PC-3 (cell line): ENCODE measurements at places on chromosomes 16 and 17. TPM values are rescaled to one million over a fixed set of nuclear protein-coding genes. Genes with fewer than 3 reads are reported as not detected.
A peak's percentile ranks its signal among the peaks of the same experiment; 100 is the strongest.

DNA sequence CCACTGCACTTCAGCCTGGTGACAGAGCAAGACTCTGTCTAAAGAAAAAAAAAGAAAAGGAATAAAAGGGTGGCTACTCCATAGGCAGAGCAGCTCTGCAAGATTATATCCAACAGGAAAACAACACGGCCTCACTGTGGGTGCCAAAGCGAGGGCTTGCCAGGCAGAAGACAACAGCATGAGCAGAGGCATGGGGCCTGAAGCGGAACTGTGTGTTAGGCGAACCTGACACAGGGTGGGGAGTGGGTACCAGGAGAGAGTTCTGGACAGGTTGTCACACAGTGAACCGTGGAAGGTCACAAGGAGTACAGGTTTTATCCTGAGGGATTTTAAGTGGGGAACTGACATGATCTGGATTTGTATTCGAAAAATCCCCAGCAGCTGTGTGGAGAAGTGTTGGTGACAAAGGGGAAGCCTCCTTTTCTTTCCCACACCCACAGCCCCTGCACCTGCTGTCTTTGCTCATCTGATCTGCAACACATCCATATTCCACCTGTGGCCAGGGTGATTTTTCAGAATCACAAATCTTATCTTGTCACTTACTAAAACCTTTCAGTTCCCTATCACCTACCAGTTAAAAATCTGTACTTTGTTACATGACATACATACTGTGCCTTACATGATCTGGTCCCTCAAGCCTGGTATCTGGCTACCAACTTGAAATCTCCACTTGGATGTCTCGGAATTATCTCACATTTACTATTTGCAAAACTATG lies 23.2 kb upstream of the ARHGAP17 start:
- DNase-seq, result no peak

- DNase-seq, result no peak
Observed at GRCh38 chr16:22373662-22374310, 633 bp downstream of the CDR2 start.

DNA sequence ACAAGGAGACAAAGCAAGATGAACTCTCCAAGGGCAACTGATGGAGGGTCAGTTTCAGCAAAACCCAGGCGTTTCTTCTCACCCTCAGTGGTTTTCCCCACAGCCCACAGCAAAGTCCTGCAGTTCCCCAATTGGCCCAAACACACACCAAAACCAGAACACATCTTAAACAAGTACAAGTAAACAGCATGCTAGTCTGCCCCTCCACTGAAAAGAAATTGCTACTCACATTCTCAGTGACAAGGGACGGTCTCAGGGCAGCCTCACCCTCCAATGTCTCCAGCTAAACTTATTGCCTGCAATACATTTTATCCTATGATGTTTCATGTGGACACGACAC lies 300.6 kb upstream of the IRX3 start:
- no peak for DNase-seq

DNA sequence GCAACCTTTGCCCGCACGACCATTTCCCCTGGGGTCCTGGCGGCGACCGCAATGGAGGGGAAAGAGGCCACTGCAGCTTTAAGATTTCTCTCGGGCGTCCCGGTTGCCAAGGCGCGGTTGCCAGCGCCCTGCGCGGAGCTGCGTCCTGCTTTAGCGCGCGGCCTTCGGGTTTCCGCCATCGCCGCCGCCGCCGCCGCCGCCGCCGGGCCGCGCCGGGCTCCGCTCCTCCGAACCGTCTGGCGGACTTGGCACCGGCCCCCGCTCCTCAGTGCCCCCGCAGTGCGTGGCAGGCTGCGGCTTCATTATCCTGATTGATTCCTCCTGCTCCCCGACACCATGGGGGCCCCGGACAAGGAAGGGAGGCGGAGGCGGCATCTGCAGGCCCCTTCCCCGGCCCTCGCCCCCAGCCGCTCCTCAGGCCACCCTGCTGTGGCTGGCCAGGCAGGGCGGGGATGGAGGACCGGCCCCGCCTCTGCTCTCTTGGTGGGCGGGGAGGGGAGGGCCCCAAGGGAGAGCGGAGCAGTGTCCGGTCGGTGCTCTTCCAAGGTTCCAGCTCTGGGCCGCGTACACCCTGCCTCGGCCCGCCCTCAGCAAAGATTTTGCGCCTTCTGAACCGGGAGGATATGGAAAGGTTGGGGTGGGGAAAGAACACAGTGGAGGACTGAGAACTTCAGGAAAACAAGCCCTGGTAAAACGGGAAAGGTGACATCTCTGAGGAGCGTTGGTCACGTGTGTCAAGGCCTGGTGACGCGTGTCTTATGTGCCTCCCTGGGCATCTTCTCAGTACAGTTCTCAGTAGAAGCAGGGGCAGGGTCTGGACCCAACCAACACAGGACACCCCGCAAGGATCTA lies 34.0 kb downstream of the NEUROD2 start:
- peak; percentile 63 for DNase-seq

- peak; percentile 39 for DNase-seq
Observed at GRCh38 chr17:56125830-56126819, 27.1 kb upstream of the ANKFN1 start.

GRCh38 chr16:89720813-89721545 lies at the start of the genes VPS9D1 and ZNF276:
Gene VPS9D1 (minus strand): TSS chr16:89720898. CDS start chr16:89720861, 37 bp downstream.
Gene ZNF276 (plus strand): TSS chr16:89721537. CDS start chr16:89721641, 104 bp downstream.
- DNase-seq, result peak; percentile 74

GRCh38 chr16:23367564-23367963 lies 65.5 kb downstream of the SCNN1B start:
- no peak for DNase-seq

DNA sequence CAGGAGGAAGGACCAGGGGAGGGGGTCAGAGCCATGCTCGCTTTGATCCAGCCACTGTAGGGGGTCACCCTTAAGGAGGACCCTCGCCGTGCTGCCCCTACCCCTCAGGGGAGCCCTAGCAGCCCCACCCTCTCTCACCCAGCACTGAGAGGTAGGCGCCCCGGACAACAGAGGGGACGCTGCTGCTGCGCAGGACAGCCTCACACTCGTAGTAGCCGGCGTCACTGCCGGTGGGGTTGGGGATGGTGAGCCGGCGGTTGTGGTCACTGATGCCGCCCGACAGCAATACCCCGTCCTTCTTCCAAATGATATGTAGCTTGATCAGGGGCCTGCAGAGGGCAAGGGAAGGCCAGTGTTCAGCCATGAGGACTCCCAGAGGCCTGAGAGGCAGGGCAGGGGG lies 126.0 kb upstream of the CDC42EP4 start:
- no peak for DNase-seq

- DNase-seq, result peak; percentile 82
Observed at GRCh38 chr17:68621065-68621464, 19.9 kb upstream of the FAM20A start.

GRCh38 chr17:7862692-7863437 lies 5.1 kb downstream of the CYB5D1 start:
- DNase-seq, result peak; percentile 60

DNA sequence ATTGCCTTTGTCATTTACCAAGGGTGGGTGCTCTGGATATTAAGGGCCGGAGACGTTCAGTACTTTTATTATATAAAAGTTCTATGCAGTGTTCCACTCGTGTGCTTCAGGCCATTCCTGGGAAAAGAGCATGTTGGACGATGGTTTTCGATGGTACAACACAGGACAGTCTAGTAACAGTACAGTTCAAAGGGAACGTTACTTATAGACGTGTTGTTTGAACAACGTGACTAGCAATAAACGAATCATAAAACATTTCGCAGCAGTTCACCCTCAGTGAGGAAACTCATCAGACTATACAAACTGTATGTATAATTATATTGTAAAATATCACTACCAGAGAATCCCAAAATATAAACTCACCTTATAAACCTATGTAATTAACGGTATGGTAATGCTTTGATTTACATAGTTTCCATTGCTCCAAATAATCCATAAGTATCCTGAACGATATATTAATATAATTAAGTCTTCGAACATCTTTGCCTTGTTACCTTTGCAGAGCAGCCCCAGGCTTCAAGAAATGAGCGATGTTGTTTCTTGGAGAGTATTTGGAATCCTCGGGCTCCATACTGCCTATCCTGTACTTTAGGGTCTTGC lies 589 bp downstream of the NMT1 start:
- no peak for DNase-seq

- peak; percentile 59 for DNase-seq
Observed at GRCh38 chr17:3978421-3979289, 14.4 kb upstream of the ATP2A3 start.

DNA sequence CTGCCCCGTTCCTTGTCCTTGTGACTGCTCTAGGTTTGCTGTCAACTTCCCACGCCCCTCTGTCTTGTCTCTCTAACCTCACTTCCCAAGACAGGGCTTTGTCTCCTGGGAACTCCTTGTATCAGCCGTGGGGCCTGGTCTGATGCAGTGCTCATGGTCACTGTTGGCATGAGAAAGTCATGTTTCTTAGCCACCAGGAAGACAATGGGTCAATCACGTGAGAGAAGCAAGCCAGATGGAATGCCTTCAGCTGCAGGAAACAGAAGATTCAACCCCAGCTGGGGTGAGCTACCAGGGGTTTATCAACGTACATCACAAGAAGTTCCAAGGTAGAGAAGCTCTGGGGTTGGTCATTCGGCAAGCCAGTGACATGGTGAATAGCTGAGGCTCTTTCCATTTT lies 116.6 kb downstream of the IRF8 start:
- DNase-seq, result no peak

GRCh38 chr16:79656553-79657115 lies 56.1 kb upstream of the MAF start:
- DNase-seq, result no peak

GRCh38 chr16:13793841-13794409 lies 126.0 kb upstream of the ERCC4 start:
- DNase-seq, result no peak

GRCh38 chr17:41322094-41322902 lies 6.8 kb upstream of the KRTAP17-1 start:
- peak; percentile 65 for DNase-seq

- DNase-seq, result peak; percentile 41
Observed at GRCh38 chr16:84717484-84717883, 17.7 kb downstream of the USP10 start.

DNA sequence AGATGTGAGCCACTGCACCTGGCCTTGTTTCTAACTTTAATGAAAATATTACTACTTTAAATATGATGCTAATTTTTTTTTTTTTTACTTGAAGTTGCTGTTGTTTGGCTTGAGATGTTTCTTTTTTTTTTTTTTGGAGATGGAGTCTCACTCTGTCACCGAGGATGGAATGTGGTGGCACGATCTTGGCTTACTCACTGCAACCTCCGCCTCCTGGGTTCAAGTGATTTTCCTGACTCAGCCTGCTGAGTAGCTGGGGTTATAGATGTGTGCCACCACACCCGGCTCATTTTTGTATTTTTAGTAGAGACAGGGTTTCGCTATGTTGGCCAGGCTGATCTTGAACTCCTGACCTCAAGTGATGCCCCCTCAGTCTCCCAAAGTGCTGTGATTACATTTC lies 23.6 kb downstream of the IGSF6 start:
- no peak for DNase-seq

DNA sequence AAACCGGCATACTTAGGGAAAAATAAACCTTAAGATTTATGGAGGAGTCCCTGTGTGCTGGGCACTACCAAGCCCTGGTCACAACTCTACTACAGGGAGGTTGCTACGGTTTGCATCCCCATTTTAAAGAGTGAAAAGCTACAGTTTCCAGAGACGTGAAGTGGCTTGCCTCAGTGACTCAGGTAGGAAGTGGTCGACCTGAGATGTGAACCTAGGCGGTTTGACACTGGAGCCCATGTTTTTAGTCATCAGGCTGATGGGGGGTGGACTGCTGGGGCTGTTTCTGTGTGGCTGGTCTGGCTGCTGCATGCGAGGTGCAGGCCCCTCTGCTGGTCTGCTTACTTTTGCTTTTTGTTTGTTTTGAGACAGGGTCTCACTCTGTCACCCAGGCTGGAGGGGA lies 6.6 kb downstream of the COX6A2 start:
- DNase-seq, result no peak

DNA sequence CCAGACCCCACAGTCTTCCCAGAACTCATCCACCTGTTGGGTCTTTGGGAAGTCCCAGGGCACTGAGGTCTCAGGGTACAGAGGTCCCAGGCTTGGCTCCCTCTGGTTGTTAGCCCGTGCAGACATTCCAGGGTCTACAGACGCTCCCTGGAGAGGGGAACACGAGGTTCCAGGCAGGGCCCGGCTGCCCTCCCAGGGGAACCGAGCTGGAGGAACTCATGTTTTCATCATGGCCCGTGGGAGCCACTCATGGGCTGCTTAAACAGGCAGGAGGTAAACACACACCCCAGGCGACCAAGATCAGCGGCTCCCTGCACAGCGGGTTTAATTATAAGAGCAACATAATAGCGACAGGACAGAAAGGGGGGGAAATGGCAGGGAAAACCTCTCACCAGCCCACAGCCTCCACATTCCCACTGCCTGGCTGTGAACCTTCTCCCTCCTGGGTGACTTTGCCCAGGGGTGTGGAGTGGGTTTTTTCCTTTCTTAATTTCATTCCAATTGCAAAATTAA lies 36.5 kb downstream of the TRARG1 start:
- no peak for DNase-seq

DNA sequence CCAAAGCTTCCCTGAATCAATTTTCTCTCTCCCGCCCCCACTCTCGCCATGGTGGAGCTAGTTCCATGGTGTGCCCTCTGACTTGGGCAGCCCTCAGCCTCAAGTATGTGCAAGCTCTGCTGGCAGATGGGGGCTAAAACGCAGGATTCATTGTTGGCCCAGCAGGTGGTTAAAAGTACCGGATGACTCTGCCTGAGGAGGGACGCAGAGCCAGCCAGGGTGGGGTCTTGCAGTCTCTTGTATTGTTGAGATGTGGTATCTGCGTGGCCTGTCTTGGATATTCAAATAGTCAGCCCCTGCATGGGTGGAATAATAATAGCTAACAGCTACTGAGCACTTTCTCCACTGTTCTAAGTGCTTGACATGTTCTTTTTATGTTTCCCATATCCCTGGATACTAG lies 36.7 kb upstream of the CPNE2 start:
- no peak for DNase-seq

- DNase-seq, result no peak
Observed at GRCh38 chr16:51820176-51820575, 669.1 kb upstream of the SALL1 start.

DNA sequence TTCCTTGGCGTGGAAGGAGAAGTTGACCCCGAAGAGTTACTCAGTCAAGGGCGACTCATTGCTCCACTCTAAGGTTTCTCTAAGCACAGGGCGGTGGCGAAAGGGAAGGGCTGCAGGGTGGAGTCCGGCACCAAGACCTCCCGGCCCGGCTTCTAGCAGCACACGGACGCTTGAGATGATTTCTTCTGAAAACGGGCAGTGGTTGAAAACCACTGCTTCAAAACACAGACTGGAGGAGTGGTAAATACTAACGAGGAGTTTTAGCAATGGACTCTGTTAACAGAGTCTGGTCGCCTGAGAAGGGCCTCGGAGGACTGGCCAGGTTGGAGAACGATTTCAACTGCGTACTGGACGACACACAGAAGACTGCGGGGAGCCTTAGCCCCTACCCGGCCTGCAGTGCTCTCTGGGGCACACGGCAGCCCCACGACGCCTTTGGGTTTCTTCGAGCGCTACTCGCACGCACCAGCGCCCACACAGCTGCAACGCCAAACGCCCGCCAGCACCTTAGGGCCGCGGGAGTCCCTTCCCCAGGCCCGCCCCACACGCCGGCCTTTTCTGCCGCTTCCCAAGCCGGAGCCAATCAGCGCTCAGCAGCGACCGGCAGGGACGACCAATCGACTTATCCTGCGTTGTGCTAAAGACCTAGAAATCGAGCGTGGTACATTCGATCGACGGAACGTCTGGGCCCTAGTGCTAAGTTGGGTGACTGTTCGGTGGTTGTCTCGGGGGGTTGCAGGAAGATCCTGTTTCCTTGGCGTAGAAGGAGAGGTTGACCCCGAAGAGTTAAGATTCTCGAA lies 14.4 kb upstream of the CA4 start:
- DNase-seq, result peak; percentile 97

The KRTAP2-1 gene
- total RNA-seq, result not detected in 2 replicates

The MYH2 gene
- not detected in 2 replicates for total RNA-seq

The OR1F1 gene
- total RNA-seq, result not detected in 2 replicates

The ZNF385C gene
- 0.04 and 0.17 TPM in 2 replicates for total RNA-seq

The PRKCB gene
- total RNA-seq, result not detected in 2 replicates

The DNAI2 gene
- total RNA-seq, result not detected in 2 replicates

The KCTD19 gene
- not detected in 2 replicates for total RNA-seq

The CAMTA2 gene
- total RNA-seq, result 6.2 and 27.2 TPM in 2 replicates

The SMIM5 gene
- total RNA-seq, result 2.3 and 4.3 TPM in 2 replicates
